Stimulated activated effector memory CD8-positive, alpha-beta T cell treated with anti-CD3 and anti-CD28 coated beads, Interleukin-12 subunit alpha, Interleukin-12 subunit beta, amount 100 ng/mL, for 72 hours (primary cell): ENCODE measurements at places on chromosomes 1 and 21.

DNA sequence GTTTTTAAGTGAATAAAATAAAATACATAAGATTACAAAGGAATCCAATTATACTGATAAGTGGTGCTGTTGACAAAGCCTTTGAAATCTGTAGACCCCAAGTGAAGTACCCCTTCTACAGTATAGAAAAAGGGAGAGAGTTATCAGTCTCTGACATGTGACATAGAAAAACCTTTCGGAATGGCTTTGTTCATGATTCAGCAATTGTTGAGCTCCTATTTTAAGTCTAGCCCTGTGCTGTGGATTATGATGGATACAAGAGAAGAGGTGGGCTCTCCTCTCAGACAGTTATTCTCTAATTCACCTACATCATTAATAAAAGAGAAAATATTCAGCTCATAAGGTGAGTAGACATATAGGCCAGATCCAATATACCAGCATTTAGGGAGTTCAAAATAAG lies 53.3 kb upstream of the ITPKB start:
- no peak for DNase-seq

- no peak for DNase-seq
These were observed 70.1 kb upstream of the CCDC190 start for GRCh38 chr1:162930976-162931560.

DNA sequence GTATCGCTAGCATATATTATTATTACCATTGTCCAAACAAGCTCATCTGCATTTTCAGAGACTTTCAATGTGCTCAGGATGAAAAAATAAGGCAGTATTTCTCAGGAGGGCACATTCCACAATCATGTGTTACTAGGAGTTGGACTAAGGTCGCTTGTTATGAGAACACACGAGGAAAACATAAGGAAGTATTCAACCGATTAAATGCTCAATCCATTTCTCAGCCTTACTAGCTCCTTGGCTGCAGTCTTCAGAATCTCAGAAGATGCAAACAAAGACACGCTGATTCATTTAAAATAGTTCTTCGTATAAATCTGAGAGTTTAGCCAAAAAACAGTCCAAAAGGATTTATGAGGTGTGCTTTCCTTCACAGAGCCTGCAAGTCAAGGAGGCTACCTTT lies 82.0 kb upstream of the JAK1 start:
- no peak for DNase-seq

GRCh38 chr1:201536558-201536957 lies 2.4 kb upstream of the NAV1 start:
- DNase-seq = no peak

- no peak for DNase-seq
These were observed 1.8 kb upstream of the CKS1B start for GRCh38 chr1:154972517-154973343.
